Activated CD4-positive, alpha-beta memory T cell treated with anti-CD3 and anti-CD28 coated beads, Interleukin-2, amount 10 ng/mL, durations not matched to agents 7 days and 5 days (primary cell): ENCODE measurements at places on chromosomes 6 and 20. TPM values are rescaled to one million over a fixed set of nuclear protein-coding genes. Genes with fewer than 3 reads are reported as not detected.

- no peak for DNase-seq
Measured at GRCh38 chr6:166779381-166779780, 152.3 kb upstream of the RPS6KA2 start.

- no peak for DNase-seq
Measured at GRCh38 chr20:62165762-62166399, 16.9 kb upstream of the MTG2 start.

DNA sequence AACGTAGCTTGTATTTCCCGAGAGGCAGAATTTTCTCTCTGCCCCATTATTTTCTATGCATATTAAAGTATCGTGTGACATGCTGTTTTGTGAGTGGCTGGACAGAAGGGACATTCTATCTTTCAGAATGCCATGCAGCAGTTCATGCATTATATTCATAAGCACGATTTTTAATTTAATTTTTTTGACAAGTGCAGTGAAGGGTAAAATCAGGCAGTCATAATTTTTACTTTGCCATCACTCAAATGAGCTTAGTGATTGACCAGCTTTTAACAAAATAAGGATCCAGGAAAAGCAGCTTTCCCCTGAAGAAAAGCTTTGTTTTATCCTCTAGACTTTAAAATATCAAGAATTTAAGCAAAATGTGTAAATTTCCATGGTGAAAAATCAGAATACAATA lies 673.3 kb downstream of the KIF16B start:
- no peak for DNase-seq

GRCh38 chr20:13384132-13384531 lies 163.1 kb downstream of the ISM1 start:
- DNase-seq = no peak

DNA sequence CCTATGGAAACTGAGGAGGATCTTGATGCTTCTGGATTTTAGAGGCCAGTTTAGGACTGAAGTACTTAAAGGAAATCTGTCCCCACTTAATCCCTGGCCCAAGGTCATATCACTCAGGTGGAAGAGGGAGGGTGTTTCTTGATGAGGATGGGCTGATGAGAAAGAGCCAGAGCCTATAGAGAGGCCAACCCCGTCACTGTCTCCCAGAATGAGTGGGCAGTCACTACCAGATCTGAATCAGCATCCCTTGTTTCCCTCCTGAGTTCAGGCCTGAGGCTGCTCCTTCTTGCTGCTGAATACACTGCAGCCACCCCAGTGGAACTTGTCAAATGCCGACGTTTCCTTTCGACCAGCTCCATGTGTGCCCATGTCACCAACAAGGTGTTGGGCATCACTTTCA lies 14.8 kb downstream of the ARMC12 start:
- no peak for DNase-seq

DNA sequence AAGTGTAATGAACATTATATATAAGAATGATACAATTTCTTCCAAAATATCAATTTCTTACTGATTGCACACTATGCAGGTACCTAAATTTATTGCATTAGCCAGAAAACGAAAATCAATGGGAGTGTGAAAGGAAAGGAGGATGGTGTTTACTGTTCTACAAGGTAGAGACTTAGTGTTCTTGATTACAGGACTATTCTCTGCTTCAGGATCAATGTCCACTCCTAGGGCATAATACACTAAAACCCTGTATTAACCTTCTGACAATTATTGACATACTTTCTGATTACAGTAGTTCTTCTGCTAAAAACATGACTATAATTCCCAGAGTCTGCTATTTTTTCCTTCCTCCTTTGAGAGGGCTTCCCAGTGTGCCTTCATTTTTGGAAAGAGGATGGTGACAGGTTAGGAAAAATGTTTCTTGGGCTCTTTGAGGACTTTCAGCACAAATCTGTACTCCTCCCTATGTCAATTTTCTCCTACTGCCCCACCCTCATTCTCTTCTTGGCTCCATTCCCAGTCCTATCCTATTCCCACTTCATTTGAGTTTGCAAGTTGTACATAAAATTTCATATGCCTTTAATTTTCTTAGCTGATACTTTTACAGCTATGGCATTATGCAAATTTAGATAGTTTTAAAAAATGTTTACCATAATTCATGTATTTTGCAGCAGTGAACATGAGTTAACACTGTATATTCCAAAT lies 278.9 kb downstream of the CENPW start:
- no peak for DNase-seq

DNA sequence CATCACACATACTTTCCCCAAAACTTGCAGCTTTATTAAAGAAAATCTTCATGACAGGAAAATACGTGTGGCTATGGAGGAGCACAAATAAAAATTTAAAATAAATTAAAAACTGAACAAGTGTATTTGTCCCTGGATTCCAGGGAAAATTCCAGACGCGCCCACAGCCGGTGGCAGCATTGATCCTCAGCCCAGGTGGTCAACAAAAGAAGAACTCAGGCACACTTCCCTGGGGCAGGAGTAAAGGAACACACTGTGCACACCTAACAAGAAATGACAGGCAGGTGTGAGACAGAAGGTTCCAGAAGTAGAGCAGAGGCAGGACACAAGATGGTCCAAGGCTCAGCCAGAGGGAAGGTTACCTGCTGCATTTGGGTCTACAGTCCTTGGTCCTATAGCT lies 36.3 kb downstream of the FOXA2 start:
- DNase-seq = no peak

- DNase-seq = no peak
Measured at GRCh38 chr6:15513131-15513771, 149.6 kb downstream of the DTNBP1 start.

GRCh38 chr20:32241807-32242206 lies 34.1 kb downstream of the POFUT1 start:
- no peak for DNase-seq

- DNase-seq = no peak
Measured at GRCh38 chr6:151254451-151255081, 14.8 kb downstream of the AKAP12 start.

DNA sequence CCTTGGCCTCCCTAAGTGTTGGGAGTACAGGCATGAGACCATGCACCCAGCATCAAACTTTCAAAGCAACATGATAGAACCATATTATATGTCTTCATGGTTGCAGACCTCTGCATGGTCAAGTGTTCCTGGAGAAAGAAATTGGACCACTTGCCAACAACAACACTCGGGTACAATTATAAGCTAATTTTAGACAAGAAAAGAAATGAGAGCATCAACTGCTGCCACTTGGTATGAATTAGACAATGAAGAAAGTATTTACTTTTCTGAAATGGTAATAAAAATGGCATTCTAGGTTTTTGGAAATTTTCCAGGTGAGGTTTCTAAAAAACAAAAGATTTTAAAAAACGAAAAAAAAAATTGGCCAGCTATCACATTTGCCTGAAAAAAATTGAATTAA lies 7.7 kb upstream of the PM20D2 start:
- no peak for DNase-seq

- no peak for DNase-seq
Measured at GRCh38 chr6:112457886-112458285, 110.8 kb downstream of the RFPL4B start.

Gene CST2
- not detected for total RNA-seq

Gene PPIL4
- total RNA-seq = 17.0 TPM

Gene CALHM6
- total RNA-seq = 11.2 TPM

Gene C6orf163
- total RNA-seq = 0.86 TPM

Gene BANF2
- not detected for total RNA-seq

Gene TNFAIP3
- 143 TPM for total RNA-seq
